Suppressor macrophage treated with lipopolysaccharide for 1 hour (primary cell): ENCODE measurements at places on chromosomes 6 and 20.

- no peak for DNase-seq
Measured at GRCh38 chr20:36203861-36204260, 32.4 kb upstream of the AAR2 start.

DNA sequence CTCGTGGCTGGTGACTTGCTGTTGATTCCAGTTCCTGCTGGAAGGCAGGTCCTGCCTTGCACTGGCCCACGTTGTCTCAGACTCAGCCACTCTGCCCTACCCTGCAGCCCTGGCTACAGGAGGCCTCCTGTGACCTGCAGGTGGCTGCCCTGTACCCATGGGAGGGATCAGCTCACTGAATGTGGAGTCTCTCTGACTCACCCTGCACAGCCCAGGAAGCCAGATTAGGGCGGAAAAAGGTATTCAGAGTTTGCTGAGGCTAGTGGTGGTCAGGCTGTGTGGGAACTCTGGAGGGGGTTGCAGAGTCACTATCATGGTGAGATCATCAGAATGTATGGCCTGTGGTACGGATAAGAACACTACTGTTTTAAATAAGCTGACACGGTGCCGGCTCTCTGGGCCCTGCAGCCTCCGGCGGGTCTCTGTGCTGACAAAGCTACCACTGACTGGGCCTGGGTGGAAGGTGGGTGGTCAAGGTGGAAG, 24.7 kb upstream of the PYGB start:
- no peak for DNase-seq

GRCh38 chr6:11750682-11751081, 27.9 kb downstream of the ADTRP start:
- DNase-seq = no peak

- no peak for DNase-seq
Measured at GRCh38 chr6:83368577-83368976, 62.3 kb downstream of the ME1 start.

- DNase-seq = no peak
Measured at GRCh38 chr6:161463071-161463470, 189.2 kb upstream of the AGPAT4 start.

- DNase-seq = no peak
Measured at GRCh38 chr20:57881466-57882385, 171.9 kb upstream of the PMEPA1 start.

DNA sequence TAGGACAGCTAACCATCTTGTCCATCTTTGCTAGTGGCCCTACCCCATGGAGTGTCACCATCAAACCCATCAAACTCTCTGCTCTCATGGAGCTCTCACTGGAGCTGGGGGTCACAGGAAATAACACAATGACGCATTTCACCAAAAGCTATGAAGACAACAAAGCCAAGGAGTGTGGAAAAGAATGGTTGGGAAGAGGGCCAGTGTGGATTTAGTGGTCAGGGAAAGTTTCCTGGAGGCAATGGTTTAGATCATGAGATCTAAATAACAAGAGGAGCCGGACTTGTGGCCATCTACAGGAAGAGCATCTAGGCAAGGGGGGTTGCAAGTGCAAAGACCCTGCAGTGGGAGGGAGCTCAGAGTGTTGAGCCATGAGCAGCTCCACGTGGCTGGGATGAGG, 189.5 kb downstream of the BMP7 start:
- DNase-seq = no peak

DNA sequence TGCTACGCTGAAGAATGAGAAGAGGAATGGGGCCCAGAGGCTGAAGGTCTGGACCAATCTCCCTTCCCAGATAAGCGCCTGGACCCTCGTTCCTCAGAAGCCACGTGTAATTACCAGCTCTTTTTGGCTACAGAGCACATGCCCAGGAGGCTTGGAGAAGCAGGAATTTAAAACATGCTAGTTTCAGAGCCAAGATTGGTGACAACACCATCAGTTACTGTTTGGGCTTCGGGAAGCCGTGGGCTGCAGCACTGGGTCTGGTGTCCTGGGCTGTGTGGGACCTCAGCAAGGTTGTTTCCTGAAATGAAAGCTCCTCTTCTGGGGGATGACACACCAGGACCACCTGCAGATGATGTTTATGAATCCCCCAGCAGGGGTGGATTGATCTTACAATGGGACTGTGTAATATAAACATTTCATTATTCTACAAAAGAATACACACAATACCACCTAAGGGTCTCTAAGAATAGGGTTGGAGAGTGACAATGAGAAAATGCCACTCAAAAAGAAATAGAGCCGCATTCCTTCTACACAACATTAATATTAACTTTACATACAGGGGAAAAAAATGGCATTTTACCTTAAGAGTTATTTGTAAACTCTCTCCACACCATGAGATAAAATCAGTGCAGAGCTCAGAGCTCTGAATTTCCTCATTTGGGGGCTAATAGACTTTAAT, 207.8 kb upstream of the FOXQ1 start:
- DNase-seq = no peak

GRCh38 chr6:134495890-134496248, 178.0 kb upstream of the SGK1 start:
- no peak for DNase-seq

DNA sequence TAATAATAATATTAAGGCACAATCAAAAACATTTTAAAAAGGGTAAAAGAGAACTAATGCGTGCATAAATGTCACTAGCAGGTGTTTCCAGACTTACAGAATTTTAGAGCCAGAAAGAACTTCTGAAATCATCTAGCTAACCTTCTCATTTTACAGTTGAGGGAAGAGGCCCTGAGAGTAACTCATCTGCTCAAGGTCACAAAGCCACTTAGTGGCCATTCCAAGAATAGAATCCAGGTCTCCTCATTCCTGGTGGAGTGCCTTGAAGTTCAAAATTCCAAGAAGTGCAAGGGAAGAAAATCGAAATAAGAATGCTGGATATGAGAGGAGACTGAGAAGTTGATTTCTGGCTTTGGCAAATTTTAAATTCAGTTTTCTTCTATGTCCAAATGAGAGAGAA, 3.2 kb upstream of the KIAA0408 start:
- DNase-seq = no peak

DNA sequence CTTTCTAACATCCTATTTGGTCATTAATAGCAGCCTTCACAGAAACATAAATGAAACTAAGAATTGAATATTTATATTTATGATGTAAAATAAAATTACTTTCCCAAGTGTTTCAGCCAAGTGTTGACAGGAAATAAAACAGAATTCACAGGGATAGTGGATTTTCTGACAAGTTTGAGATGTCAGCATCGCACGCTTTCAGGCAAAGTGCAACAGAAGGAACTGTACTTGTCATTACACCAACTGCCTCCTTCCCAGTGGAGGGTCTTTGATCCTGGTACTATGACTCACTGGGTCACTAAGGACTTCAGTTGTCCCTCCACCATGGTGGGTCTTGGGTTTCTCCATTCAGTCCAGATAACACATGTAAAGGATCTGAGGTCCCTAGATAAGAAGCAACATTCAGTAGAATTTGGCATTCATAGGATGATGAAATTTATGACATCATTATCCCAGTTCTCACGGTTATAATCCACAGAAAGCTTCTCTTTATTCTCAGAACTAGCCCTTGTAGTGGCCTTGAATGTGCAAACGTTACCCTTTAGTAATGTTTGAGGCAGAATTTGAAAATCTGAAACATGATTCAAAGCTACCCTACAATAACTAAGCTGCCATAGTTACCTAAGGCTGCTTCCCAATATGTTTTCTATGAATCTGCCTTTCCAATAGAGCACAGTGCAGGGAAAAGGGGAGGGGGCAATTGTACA, 3.8 kb upstream of the TNFAIP3 start:
- peak; percentile 69 for DNase-seq

- DNase-seq = no peak
Measured at GRCh38 chr6:41645007-41645618, 6.8 kb downstream of the MDFI start.

DNA sequence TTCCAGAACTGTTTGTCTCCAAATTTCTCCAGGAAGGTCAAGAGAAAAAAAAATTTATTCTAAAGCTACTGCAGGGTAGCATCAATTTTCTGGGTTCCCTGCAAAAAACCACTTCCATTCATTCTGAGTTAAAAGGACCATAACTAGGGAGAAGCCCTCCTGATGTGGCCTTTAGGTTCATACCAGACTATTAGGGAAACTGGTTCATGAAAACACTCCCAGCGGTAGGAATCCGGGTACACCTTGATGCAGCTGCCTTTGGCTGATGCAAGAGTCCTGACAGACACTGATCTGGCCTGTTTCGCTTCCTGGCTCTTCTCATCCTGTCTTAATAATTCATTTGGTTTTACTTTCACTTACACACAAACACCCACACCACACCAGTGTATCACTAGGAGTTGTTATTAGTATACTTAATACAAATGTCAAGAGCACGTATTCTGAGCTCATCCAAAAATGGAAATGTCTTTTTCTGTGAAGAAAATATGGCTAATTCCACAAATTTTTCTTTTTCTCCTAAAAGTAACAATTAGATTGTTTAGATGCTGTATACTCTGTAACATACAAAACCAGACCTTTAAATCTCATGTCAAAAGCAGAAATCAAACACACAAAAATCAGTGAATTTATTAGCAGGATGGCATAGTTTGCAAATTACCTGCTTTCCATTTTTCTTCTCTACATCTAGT, 38.4 kb upstream of the ARHGAP18 start:
- DNase-seq = peak; percentile 59

DNA sequence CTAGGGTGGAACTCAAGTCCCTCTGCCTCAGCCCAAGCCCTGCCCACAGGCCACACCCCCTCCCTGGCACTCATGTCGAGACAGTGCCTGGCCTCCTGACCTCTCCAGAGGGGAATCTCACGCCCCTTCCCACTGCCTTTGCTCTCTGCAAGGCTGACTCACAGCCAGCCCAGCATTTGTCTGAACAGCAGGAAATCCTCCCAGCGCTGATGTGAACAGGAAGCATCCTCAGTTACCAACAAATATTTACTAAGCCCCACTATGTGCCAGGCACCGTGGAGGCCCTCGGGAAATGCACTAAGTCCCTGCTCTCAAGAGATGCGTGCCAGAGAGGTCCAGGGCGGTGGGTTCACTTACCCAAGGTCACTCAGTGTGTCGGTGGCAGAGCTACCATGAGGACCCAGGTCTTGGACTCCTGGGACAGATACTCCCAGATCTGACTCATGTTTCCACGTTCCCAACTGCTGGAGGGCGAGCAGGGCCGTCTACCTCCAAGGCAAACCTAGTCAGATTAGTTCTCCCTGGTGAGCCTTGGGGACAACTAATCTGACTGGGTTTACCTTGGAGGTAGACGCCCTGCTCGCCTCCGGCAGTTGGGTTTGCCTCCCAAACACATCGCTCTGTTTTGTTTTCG, 7.8 kb downstream of the ADA start:
- peak; percentile 96 for DNase-seq

DNA sequence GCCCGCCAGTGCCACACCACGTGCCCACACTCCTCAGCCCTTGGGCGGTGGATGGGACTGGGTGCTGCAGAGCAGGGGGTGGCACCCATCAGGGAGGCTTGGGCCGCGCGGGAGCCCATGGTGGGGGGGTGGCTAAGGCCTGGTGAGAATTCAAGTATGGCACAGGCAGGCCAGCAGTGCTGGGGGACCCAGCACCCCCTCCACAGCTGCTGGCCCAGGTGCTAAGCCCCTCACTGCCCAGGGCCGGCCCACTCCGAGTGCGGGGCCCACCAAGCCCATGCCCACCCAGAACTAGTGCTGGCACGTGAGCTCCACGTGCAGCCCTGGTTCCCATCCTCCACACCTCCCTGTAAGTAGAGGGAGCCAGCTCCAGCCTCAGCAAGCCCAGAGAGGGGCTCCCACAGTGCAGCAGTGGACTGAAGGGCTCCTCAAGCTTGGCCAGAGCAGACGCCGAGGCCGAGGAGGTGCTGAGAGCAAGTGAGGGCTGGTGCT, 1091.1 kb upstream of the GJE1 start:
- DNase-seq = no peak

DNA sequence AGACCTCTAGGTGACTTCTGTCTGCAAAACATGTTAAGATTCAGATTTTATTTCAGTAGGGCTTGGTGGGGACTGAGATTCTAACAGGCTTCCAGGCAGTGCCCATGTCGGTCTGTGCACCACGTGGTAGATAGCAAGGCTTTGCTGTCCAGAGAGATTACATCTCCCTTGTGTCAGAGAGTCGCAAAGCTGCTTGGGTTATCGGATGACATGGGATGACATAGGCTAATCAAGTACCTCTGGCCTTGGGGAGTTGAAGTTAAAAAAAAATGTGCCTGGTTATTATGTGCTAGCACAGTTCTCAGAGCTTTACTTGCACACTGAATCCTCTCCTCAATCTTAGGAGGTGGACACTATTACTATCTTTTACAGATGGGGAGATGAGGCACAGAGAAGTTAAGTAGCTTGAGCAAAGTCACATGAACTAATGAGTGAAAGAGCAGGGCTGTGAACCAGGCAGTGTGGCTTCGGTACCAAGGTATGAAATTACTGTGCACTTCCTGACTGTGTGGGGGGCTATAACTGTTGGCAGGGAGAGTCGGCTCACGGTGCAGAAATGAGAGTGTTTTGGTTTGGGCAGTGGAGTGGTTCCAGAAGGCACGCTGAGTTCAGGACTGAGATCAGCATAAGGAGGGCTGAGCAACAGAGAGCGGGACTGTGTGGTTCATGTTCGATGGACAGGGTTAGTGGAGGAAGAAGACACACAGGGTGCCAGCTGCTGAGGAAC, 41.1 kb downstream of the FARS2 start:
- no peak for DNase-seq

- no peak for DNase-seq
Measured at GRCh38 chr6:12608874-12609273, 107.7 kb upstream of the PHACTR1 start.
